Islet precursor cell (in vitro differentiated cells): ENCODE measurements at places on chromosomes 5 and 9.
A peak's percentile ranks its signal among the peaks of the same experiment; 100 is the strongest.

DNA sequence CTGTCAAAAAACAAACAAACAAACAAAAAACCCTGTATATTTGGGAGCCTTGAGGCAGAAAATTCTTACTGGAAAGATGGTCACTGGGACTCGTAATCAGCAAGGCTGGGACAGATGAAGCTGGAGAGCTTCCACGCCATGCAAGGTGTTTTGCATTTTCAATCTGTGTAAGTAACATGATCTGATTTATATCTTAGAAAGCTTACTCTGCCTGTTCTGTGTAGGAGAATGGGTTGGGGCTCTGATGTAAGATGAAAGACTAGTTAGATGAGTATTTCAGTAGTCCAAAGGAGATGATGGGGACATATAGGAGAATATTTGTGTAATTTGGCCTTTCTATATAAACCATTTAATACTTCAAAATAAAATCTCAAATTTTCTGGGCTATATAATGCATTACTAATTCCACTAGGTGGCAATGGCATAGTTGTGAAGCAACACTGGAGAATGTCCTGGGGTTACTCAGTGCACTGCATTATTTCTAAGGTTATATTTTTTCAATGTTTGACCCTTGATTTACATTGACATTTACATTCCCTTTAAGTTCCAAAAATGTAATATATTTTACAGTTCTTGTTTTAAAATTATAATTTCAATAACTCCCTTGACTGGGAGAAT lies 21.9 kb upstream of the FSD1L start:
- DNase-seq = no peak

DNA sequence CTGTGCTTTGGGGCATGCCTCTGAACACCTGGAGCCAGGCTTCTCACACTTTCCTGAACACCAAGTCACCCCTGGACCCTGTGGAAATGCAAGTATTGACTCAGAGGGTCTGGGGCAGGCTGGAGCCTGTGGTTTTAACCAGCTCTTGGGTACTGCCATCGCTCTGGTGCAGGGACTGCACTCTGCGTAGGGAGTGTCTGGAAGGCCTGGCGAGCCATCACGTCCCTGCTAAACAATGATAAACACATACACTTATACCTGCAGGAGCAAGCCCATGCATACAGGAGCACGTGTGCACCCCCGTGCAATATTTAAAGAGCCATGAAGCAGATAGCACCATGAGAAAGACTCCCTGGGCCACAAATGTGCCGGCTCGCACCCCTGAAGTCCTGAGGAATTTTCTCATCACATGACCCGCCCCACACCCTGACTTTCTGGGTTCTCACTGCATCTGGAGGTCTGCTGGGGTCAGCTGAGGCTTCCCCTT lies 267.7 kb downstream of the GADD45G start:
- DNase-seq = no peak

DNA sequence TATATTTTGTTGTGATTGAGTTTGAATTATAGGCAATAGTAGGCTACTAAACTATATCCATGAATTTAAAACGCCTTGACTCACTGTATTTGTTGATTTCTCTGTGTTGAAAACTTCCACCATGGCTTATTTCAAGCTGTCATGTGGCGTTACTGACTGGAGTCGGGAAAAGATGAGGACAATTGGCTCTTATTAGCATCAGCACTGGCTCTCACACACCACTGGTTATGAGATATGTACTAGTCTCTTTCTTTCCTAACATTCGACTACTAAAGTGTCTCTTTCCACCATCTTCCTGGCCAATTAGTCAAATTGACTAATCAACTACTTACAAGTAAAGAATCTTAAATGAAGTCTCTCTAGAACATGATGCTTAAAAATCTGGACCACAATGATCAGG lies 9.1 kb upstream of the DAB2 start:
- no peak for DNase-seq

GRCh38 chr5:133565993-133566392 lies 46.3 kb downstream of the FSTL4 start:
- DNase-seq = no peak

DNA sequence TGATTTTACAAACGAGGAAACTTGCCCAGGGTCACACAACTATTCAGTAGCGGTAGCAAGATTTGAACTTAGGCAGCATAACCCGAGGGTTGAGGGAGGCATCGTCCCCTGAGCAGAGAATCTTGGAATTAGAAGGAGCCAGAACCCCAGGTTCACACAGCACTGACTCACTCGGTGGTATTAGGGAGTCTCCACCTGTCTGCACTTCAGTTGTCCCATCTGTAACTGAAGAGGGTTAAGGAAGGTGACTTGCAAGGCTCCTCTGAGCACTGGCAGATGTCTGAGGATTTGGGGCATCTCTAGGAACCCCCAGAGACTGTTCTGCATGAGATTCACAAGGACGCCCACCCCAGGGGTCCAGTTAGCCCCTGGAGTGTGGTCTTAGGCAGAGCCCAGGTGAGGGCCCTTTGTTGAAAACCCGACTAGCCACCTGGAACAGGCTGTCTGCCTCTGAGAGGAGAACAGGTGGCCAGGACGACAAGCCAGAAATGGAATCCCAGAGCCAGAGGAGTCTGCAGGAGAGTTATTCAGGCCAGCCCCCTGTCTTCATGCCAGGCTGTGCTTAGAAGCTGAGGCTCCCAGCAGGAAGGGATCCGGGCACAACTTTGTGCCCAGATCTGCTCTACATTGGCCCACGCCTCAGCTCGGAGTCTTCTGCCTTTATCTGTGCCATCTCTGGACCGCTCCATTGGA lies 50.0 kb upstream of the ORM1 start:
- DNase-seq = peak; percentile 44

- DNase-seq = no peak
Observed at GRCh38 chr5:67102708-67103107, 93.9 kb downstream of the CD180 start.
